ENCODE measurements at places on chromosomes 5 and 9. TPM values are rescaled to one million over a fixed set of nuclear protein-coding genes. Genes with fewer than 3 reads are reported as not detected.
A peak's percentile ranks its signal among the peaks of the same experiment; 100 is the strongest.

- peaks cover 2% of the 10 kb centered on the region for H3K36me3 ChIP-seq
- DNase-seq, result no peak
- no peak overlapping the region for H3K4me3 ChIP-seq
- peaks cover 5% of the 10 kb centered on the region for H3K4me1 ChIP-seq
- H3K27me3 ChIP-seq, result no peaks in the 10 kb centered on the region
Measured at GRCh38 chr9:120761006-120761405, 32.2 kb downstream of the FBXW2 start.

GRCh38 chr5:152107220-152107619 lies 182.6 kb upstream of the GLRA1 start:
- H3K27ac ChIP-seq, result no peak overlapping the region
- no peak for DNase-seq
- H3K4me1 ChIP-seq, result no peaks in the 10 kb centered on the region
- no peak overlapping the region for H3K4me3 ChIP-seq

GRCh38 chr9:19102181-19102630 lies 498 bp downstream of the HAUS6 start:
- no peaks in the 10 kb centered on the region for H3K27me3 ChIP-seq
- peaks cover 30% of the 10 kb centered on the region for H3K4me1 ChIP-seq
- peak overlapping the region; percentile 94 for H3K4me3 ChIP-seq

DNA sequence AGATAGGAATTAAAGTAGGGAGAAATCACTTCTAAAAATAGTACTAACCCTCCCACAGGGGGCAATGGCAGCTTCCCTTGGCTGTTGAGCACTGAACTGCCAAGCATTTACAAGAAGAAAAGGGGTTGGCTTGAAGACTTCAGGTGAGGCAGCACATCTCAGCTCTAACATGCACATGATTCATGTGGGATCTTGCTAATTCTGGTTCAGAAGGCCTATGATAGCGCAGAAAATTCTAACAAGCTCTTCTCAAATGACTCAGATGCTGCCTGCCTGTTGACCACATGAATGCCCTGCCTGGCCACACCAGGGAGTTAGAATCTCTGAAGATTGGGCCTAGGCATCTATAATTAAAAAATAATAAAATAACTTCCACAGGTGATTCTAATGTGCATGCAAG lies 22.6 kb downstream of the CD180 start:
- peaks cover 2% of the 10 kb centered on the region for H3K4me1 ChIP-seq
- H3K27me3 ChIP-seq, result no peaks in the 10 kb centered on the region
- DNase-seq, result no peak
- H3K4me3 ChIP-seq, result no peak overlapping the region

- no peak for DNase-seq
- H3K4me1 ChIP-seq, result peaks cover 11% of the 10 kb centered on the region
- H3K36me3 ChIP-seq, result peaks cover 7% of the 10 kb centered on the region
- no peaks in the 10 kb centered on the region for H3K27me3 ChIP-seq
- H3K4me3 ChIP-seq, result no peak overlapping the region
- H3K27ac ChIP-seq, result peak overlapping the region; percentile 54
Measured at GRCh38 chr5:154371687-154372086, 74.1 kb upstream of the SAP30L start.

- no peak overlapping the region for H3K4me3 ChIP-seq
- no peak overlapping the region for H3K27ac ChIP-seq
- H3K27me3 ChIP-seq, result no peaks in the 10 kb centered on the region
- no peaks in the 10 kb centered on the region for H3K36me3 ChIP-seq
- no peak for DNase-seq
- no peaks in the 10 kb centered on the region for H3K4me1 ChIP-seq
Measured at GRCh38 chr9:81377921-81378320, 311.4 kb downstream of the TLE1 start.

GRCh38 chr9:108382310-108382709 lies 473.5 kb downstream of the ACTL7B start:
- H3K27ac ChIP-seq, result no peak overlapping the region
- no peak overlapping the region for H3K4me3 ChIP-seq
- DNase-seq, result no peak
- H3K4me1 ChIP-seq, result no peaks in the 10 kb centered on the region

DNA sequence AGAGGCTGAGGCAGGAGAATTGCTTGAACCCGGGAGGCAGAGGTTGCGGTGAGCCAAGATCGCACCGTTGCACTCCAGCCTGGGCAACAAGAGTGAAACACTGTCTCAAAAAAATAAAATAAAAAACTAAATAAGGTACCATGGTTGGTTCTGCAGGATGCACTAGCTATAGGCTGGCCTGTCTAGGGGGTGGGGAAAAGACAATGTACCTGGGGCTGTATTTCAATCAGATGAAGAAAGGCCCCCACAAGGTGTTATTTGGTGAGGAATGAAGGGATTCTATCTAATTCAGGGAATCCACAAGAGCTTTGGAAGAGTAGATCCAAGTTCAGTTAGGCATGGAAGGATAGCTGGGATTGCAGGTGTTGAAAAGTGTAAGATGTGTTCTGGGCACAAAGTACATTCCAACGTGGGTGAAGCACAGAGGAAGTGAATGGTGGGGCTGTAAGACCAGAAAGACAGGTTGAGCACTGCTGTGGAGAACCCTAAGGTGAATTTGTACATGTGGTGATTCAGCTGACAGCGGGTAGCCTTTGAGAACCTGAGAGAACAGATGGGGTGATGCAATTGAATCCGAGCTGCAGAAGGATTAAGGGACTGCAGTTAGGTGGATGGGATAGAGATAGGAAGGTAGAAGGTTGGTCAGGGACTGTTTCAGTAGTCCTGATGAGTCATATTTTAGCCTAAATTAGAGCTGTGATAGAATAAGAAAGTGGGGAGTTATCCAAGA lies 71.8 kb downstream of the CAST start:
- H3K27me3 ChIP-seq, result no peaks in the 10 kb centered on the region
- H3K4me1 ChIP-seq, result peaks cover 18% of the 10 kb centered on the region
- no peak for DNase-seq
- H3K4me3 ChIP-seq, result no peak overlapping the region
- H3K27ac ChIP-seq, result peak overlapping the region; percentile 83

DNA sequence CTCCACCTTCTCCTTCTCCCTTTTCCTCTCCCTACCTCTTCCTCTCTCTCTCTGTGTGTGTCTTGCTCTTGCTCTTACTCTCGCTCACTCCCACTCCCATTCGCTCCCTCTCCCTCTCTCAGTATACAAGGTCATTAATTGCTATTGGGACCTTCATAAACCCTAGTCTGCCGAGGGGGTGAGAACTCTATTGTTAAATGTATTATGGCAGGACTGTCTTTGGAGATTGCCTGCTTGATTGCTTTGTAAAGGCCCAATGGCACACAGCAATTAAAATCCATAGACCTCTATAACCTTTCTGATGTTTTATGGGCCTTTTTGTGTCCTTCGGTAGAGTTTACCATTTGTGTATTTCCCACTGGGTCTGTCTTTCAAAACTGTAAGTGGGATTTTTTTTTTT lies 465.9 kb downstream of the ANXA1 start:
- no peaks in the 10 kb centered on the region for H3K27me3 ChIP-seq
- H3K27ac ChIP-seq, result no peak overlapping the region
- DNase-seq, result no peak
- no peaks in the 10 kb centered on the region for H3K36me3 ChIP-seq
- H3K4me1 ChIP-seq, result no peaks in the 10 kb centered on the region
- H3K4me3 ChIP-seq, result no peak overlapping the region

DNA sequence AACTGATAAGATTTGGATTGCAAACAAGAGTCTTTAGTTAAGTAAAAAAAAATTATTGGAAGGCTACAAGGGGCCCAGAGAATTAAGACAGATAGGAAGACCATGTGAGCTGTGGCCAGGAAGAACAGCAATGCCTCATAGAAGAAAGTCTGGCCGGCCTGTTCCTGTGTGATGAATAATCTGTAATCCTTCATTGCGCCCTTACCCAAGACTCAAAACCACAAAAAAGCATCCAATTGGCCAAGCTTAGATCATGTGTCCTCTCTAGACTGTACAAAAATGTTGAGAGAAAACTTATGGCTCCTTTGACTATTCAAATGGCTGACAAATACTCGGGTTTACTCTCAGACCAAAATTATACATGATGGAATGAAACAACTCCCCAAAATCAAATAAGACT lies 1383.5 kb downstream of the PTPRD start:
- no peak for DNase-seq
- no peaks in the 10 kb centered on the region for H3K27me3 ChIP-seq
- H3K36me3 ChIP-seq, result no peaks in the 10 kb centered on the region
- H3K4me1 ChIP-seq, result no peaks in the 10 kb centered on the region

DNA sequence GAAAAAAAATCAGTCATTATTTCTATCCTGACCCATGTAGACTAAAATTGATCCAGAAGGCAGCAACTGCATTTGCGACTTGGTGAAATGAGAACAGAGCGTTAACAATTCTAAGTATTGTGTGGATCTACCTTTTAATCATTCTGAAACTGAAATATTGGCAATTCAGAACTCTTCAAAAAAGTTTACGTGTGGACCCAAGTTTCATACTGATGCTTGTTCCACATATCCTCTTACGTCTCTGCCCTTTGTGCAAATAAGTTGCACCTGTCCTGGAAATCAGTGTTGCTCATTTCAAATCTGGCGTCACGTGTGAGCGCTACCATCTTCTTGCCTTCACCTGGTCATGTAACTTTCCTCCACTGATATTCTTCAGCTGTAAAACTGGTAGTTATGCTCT lies 74.7 kb downstream of the NTRK2 start:
- peaks cover 4% of the 10 kb centered on the region for H3K27me3 ChIP-seq
- no peak overlapping the region for H3K27ac ChIP-seq
- no peak for DNase-seq
- no peaks in the 10 kb centered on the region for H3K4me1 ChIP-seq

DNA sequence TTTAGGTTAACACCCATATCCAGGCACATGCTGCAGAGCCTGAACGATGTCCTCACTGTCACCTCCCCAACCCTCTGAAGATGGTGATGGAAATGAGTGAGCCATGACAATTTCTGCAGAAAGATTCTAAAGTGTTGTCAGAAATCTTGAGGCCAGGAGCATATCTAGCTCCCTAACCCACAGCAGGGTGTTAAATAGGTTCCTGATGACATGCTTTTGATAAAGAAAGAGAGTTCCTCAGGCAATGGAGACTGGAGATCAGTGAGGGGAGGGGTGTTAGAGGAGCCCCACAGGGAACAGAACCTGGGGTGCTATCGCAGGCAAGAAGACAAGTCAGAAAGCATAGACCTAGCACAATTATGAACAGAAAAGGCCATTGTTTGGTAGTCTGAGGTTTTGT lies 95.7 kb downstream of the ENC1 start:
- H3K4me1 ChIP-seq, result no peaks in the 10 kb centered on the region
- no peak for DNase-seq
- no peaks in the 10 kb centered on the region for H3K36me3 ChIP-seq
- peaks cover 11% of the 10 kb centered on the region for H3K27me3 ChIP-seq
- H3K4me3 ChIP-seq, result no peak overlapping the region

DNA sequence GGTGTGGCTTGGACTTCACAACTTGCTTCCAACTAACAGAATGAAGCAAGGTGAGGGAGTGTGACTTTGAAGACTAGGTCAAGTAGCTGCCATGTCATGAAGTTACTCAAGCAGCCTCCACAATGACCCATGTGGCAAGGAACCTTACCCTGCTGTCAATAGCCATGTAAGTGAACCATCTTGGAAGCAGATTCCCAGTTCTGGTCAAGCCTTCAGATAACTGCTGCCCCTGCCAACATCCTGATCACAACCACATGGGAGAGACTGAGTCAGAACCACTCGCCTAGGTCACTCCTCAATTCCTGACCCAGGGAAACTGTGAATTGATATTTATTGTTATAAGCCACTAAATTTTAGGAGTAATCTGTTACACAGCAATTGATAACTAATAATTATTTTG lies 10.9 kb downstream of the ZCCHC10 start:
- H3K36me3 ChIP-seq, result no peaks in the 10 kb centered on the region
- peaks cover 5% of the 10 kb centered on the region for H3K4me1 ChIP-seq
- no peak for DNase-seq
- no peak overlapping the region for H3K4me3 ChIP-seq
- H3K27ac ChIP-seq, result no peak overlapping the region

- no peak overlapping the region for H3K4me3 ChIP-seq
- peaks cover 5% of the 10 kb centered on the region for H3K36me3 ChIP-seq
- peaks cover 2% of the 10 kb centered on the region for H3K4me1 ChIP-seq
Measured at GRCh38 chr9:21455320-21455719, 15.1 kb downstream of the IFNA1 start.

DNA sequence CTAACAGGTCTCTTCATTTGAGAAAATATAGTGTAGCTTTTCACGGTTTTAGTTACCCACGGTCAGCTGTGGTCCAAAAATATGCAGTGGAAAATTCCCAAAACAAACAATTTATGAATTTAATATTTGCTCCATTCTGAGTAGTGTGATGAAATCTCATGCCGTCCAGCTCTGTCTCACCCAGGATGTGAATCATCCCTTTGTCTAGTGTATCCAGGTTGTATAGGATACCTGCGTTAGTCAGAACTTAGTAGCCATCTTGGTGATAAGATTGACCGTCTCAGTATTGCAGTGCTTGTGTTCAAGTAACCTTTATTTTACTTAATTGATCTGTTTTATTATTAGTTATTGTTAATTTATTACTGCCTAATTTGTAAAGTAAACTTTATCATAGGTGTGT lies 41.1 kb downstream of the NDUFS4 start:
- H3K27ac ChIP-seq, result no peak overlapping the region
- H3K4me3 ChIP-seq, result no peak overlapping the region
- peaks cover 3% of the 10 kb centered on the region for H3K4me1 ChIP-seq

GRCh38 chr5:32443541-32444430 lies 754 bp downstream of the ZFR start:
- H3K27ac ChIP-seq, result peak overlapping the region; percentile 93
- H3K27me3 ChIP-seq, result no peaks in the 10 kb centered on the region
- peaks cover 16% of the 10 kb centered on the region for H3K4me1 ChIP-seq

- no peak overlapping the region for H3K4me3 ChIP-seq
- no peaks in the 10 kb centered on the region for H3K4me1 ChIP-seq
- no peak overlapping the region for H3K27ac ChIP-seq
- DNase-seq, result no peak
Measured at GRCh38 chr9:3948826-3949556, 350.9 kb downstream of the GLIS3 start.

GRCh38 chr9:76905791-76906646 lies at the start of gene PRUNE2:
Gene PRUNE2 (minus strand): TSS chr9:76906114. CDS start chr9:76905963, 151 bp downstream.
- DNase-seq, result no peak
- H3K27me3 ChIP-seq, result peaks cover 73% of the 10 kb centered on the region
- no peak within 1 kb of the TSS for H3K27ac ChIP-seq
- H3K36me3 ChIP-seq, result peaks cover 2% of the 10 kb centered on the region

The LRRC19 gene
- total RNA-seq, result not detected

The C9orf153 gene
- total RNA-seq, result 0.92 TPM

The RHOBTB3 gene
- 2.5 TPM for total RNA-seq

The CHSY3 gene
- total RNA-seq, result not detected

The SPRY4 gene
- total RNA-seq, result not detected

The EPB41L4B gene
- total RNA-seq, result not detected

The BNC2 gene
- not detected for total RNA-seq

All from T-helper 17 cell (primary cell).